Upper lobe of right lung (tissue), 1 donor: ENCODE measurements at places on chromosomes 3 and 15. TPM values are rescaled to one million over a fixed set of nuclear protein-coding genes. Genes with fewer than 3 reads are reported as not detected.

- no peak for DNase-seq
These were observed 109.3 kb downstream of the NEO1 start for GRCh38 chr15:73161546-73161945.

- DNase-seq = peak; percentile 50
These were observed 14.6 kb upstream of the SNRPA1 start for GRCh38 chr15:101309436-101310160.

- no peak for DNase-seq
These were observed 24.1 kb upstream of the RASGRP1 start for GRCh38 chr15:38588672-38589071.

GRCh38 chr3:150370122-150370602, 37.9 kb upstream of the TSC22D2 start:
- no peak for DNase-seq

CHRNA7 gene
- 0.75 TPM for total RNA-seq

- DNase-seq = no peak
These were observed 27.3 kb upstream of the MBNL1 start for GRCh38 chr3:152241142-152242017.

DNA sequence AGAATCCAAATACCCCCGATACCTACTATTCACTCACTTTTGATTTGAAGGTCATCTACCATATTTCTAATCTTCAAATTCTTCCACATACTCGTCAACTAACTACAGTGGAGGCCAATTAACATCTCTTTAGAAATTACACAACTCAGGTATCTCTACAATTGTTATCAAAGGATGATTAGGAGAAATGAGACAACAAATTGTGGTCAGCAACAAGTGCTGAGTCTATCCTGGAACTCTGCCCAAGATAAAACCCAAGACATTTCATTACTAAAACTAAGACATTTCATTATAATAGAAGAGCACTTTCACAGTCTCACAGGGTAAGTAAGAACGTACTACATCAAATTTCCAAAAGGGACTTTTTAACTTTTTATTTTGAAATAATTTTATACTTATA, 100.0 kb downstream of the TBC1D5 start:
- DNase-seq = no peak

TMCO5A gene
- total RNA-seq = not detected

ZNF717 gene
- total RNA-seq = 11.0 TPM
